ENCODE measurements at places on chromosomes 6 and 20.

DNA sequence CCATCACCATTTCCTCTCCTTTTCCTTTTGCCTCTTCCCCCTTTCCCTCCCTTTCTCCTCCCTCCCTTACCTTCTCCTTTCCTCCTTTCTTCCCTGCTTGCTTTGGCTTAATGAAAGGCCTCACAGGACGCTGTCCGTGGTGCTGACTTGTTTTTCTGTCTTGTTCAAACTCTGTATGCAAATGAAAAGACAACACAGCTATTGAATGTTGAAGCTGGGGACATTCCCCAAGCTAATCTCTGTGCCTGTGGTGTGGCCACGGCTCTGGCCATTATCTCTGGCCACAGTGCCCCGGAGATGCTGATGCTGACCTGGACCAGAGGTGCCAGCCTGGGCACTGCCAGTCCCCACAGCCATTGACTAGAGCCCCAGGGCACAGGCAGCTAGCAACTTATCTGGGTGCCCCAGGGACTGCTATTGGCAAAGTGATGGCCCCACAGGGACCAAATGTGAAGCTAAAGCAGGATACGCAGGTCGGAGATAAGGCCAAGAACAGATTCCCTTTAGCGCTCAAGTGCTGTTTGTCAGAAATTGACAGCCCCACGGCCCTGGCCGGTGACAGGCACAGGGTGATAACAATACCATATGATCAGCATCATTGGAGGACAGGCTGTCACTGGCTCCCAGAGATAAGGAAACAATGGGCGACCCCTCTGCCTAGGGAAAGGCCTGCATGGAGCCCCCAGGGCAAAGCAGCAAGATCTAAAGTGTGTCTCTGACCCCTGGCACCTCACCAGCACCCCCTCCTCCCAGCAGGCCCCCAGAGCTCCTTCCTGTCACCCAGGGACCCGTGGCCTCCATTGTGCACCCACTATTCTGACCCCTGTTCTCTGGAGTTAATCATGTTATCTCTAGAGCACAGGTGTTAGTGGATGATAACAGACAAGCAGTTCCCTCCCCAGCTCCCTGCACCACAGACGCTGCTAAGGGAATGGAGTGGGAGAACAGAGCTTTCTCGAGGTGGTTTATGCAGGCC, 31.6 kb upstream of the SLC32A1 start:
- peak; percentile 64 for DNase-seq

DNA sequence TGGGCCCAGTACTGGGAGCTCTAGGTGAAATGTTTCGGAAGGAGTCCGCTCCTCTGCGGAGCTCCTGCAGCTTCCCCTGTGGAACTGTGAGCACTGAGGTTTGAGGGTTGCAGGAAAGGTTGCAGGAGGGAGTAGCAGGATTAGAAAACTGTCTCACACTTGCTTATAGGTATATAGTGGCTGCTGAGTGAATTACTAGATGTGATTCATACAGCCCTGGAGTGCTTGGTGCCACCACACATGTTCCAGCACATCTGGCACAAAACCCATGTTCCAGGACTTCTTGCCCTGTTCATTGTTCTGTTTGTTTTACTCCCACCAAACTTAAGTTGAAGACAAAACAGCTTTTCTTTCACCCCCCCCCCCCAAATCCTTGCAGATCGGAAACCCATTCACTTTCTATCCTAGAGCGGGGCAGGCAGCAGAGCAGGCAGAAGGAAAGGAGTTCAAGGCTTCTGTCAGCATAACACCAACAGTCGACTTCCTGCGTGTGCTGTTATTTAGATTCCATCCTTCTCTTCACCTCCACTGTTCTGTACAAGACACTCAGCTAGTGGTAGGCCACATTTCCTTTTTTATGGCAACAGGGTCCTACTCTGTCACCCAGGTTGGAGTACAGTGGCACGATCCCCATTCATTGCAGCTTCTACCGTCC, 669 bp upstream of the PEX6 start:
- DNase-seq: peak; percentile 45

DNA sequence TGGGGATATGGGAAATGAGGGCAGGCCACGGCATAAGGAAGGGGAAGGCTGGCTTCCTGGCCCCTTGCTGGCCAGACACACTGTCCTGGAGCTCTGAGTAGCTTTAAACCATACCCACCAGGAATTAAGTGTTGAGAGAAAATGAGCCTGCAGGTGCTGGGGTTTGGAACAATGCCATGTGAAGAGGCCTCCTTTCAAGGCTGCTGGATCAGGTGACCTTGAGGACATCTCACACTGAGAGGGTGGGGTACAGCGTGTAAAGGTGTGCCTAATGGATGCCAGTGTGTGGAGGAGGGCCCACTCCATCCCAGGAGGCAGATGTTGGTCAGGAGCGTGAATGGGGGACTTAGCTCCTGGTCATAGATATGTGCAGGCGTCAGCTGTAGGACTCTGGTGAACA, 74.8 kb upstream of the MLN start:
- no peak for DNase-seq

GRCh38 chr6:45758787-45759471, 256.7 kb downstream of the CLIC5 start:
- no peak for DNase-seq

GRCh38 chr6:108619431-108620197, 58.9 kb downstream of the FOXO3 start:
- peak; percentile 54 for DNase-seq

GRCh38 chr6:30135757-30136156, at the start of gene TRIM40:
TRIM40 (plus strand) TSS chr6:30136140; CDS start chr6:30137037, 897 bp downstream.
- no peak for DNase-seq

- no peak for DNase-seq
Observed at GRCh38 chr20:8055096-8055495, 35.5 kb upstream of the TMX4 start.

GRCh38 chr6:51337277-51337676, 518.6 kb downstream of the TFAP2B start:
- DNase-seq: no peak

DNA sequence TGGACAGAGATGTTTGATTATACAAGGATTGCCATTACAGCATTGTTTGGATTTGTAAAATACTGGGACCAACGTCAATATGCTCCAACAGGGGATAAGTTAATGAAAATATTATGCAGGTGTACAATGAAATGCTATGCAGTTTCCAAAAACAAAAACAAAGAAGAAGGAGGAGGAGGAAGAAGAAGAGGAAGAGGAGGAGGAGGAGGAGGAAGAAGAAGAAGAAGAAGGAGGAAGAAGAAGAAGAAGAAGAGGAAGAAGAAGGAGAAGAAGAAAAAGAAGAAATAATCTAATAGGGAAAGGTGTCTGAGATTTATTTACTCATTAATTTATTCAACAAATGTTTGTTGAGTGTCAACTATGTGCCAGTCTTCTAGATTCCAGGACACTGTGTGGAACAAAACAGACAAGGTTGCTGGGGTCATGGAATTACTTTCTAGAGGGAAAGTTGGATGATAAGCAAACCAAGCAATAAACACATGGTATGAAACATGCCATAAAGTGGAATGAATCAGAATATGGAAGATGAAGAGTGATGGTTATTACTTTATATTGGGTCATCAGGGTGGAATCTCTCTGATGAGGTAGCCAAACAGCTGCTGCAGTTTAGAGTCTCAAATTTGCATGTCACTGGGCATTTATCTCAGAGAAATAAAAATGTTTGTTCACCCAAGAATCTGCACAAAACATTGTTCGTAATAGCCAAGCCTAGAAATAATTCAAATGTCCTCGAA, 6.3 kb upstream of the TRIM27 start:
- no peak for DNase-seq

DNA sequence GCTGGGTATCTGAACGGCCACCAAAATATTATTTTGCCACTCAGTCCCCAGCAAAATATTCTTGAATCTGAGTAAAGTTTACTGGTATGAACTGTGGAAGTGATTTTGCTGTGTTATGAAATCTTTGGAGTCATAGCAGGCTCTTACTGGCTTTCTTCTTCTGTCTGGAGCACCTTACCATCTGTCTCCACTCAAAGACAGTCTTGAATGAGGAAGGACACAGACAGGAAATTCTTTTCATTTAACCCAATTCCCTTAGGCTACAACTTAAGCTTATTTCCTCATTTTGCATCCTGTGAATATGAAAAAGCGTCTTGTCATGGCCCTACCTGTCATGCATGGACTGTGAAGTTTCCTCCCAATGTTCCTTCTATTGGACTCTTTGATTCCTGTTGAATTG, 24.7 kb downstream of the FNDC1 start:
- no peak for DNase-seq

DNA sequence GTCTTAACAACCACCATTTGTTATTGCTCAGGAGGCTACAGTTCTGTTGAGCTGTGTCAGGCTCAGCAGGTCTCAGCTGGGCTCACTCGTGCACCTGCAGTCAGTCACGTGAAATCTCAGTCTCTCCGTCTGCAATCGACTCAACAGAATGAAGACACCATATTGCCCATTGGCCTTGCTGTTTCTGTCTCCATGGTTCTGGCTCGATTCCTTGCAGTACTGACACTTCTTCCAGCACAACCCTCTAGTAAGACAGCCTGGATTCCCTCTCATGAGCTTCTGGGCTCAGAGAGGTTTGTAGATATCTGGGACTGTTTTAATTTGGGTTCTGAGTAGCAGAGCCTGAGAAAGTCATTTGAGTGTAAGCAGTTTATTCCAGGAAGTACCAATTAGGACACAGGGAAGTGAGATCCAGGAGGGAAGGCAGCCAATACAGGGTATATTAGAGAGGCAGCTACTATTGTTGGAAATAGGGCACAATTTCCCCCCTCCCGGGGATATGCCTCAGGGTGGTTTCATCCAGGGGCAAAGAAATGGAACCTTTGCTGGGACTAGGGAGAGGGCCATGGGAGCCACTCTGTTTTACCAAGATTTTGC, 87.4 kb upstream of the RALGAPA2 start:
- no peak for DNase-seq

DNA sequence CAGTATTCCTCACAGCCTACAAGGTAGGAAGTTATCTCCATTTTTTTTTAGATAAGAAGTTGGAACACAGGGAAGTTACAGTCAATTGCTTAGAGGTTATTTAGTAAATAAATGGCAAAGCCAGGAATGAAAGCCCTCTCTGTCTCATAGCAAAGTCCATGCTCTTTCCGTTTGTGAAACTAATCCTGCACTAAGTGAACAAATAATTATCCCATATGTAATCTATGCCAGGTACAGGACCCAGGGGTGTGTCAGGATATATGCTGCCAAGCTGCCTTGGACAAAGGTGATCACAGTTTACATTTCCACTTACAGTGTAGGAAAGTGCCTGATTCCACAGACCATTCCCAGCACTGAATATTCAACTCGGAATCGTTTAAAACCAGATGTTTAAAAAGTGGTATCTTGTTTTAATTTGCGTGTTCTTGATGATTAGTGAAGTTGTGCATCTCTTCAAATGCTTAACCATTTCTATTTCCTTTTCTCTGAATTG, 13.6 kb upstream of the GMDS start:
- no peak for DNase-seq

- DNase-seq: no peak
Observed at GRCh38 chr6:5274231-5274630, 12.9 kb downstream of the FARS2 start.

DNA sequence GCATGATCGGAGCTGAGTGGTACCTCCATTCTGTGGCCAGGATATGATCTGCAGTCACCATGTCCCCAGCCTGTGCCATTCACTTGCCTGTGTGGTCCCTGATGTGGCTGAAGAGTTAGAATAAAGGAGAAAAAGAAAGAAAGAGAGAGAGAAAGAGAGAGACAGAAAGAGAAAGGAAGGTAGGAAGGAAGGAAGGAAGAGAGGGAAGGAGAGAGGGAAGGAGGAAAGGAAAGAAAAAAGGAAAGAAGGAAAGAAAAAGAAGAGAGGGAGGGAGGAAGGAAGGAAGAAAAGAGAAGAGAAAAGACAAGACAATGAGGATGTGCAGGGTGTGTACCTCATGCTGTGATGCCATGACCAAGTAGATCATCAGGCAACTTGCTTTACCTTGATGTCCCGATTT, 22.1 kb downstream of the ARMC2 start:
- DNase-seq: no peak

DNA sequence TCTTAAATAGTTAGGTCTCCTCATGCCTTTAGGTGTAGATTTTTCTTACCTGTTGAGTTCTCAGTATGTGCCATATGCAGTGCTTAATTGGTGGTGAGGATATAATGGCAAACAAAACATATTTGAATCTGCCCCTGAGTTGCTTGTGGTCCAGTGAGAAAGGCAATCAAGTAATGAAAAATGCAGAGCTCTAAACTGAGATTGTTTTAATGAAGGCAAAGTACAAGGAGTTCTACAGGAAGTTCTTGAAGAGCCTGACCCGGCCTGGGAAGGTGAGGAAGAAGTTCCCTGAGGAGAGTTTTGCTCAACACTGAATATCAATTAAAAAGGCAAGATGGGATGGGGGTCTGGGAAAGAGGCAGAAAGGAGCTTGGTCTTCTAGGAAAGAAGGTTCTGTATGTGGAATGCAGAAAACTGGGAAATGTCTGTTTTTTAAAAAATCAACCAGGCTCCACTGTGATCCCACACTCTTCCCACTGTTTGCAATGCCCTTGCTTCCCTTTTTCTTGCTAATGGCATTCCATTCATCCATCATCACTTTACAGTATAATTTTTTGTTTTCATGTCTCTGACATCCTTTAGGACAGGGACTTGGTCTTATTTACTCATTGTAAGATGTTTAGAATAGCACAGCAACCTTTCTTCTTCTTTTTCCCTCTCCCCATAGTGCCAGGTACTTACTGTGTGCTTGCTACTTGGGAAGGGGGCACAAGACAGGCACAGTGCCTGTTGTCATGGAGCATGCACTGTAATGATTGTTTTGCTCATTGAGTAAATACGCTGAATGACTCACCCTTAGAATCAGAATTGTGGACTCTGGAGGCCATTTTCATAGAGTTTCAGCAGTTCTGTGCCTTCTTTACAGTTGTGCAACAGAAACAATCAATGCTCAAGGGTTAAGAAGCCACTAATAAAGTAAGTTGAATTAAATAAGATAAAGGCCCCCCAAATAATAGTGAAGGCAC, 64.3 kb downstream of the ANKS1A start:
- DNase-seq: peak; percentile 80

DNA sequence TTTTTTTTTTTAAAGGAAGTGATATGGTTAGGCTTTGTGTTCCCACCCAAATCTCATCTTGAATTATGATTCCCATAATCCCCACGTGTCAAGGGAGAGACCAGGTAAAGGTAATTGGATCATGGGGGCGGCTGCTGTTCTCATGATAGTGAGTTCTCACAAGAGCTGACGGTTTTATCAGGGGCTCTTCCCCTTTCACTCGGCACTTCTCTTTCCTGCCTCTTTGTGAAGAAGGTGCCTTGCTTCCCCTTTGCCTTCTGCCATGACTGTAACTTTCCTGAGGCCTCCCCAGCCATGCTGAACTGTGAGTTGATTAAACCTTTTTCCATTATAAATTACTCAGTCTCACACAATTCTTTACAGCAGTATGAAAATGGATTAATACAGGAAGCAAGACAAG, 64.3 kb downstream of the ZFP64 start:
- no peak for DNase-seq

DNA sequence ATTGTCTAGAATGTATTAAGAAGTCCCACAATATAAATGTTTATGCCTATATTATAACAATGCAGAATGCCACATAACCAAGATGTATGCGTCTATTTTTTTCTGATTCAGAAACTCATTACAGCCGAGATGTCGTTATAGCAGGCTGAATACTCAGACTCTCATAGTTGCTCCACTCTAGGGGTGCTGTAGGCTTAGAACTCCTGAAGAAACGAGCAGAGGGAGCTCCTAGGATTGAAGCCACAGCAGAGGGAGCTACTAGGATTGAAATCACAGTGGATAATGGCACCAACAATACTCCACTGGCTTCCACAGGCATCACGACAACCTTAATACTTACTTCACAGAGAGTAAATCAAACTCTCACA, 208.9 kb downstream of the KIF16B start:
- no peak for DNase-seq

- peak; percentile 42 for DNase-seq
Observed at GRCh38 chr6:148747145-148747470, 278 bp downstream of the UST start.
